ENCODE measurements at places on chromosomes 4 and X.

- DNase-seq: no peak
These were observed at the start of gene AMOT for GRCh38 chrX:112840382-112841113. AMOT (minus strand) TSS chrX:112840831; CDS start chrX:112823126, 17,705 bp downstream.

GRCh38 chrX:54076903-54077302 is 32.6 kb upstream of the PHF8 start:
- DNase-seq: no peak

GRCh38 chrX:155134255-155134654 is 62.9 kb downstream of the BRCC3 start:
- DNase-seq: no peak

GRCh38 chr4:40946652-40947051 is 196.9 kb downstream of the NSUN7 start:
- no peak for DNase-seq

- DNase-seq: no peak
These were observed 11.9 kb downstream of the REPS2 start for GRCh38 chrX:16958356-16958755.
